ENCODE measurements at places on chromosomes 4 and X. TPM values are rescaled to one million over a fixed set of nuclear protein-coding genes. Genes with fewer than 3 reads are reported as not detected.
A peak's percentile ranks its signal among the peaks of the same experiment; 100 is the strongest.

The CSN1S1 gene
- total RNA-seq: not detected

The MORC4 gene
- 6.6 TPM for total RNA-seq

The TDO2 gene
- total RNA-seq: not detected

The HSD17B13 gene
- not detected for total RNA-seq

The GUCY1A1 gene
- not detected for total RNA-seq

The FAM47A gene
- total RNA-seq: not detected

The L1CAM gene
- 0.14 TPM for total RNA-seq

The LRP2BP gene
- 0.40 TPM for total RNA-seq

The TRIM61 gene
- total RNA-seq: 1.2 TPM

The RTL5 gene
- total RNA-seq: 0.25 TPM

The PPARGC1A gene
- total RNA-seq: 0.23 TPM

The SERPINA7 gene
- total RNA-seq: not detected

The RGS12 gene
- 2.5 TPM for total RNA-seq

The SPANXB1 gene
- total RNA-seq: not detected

The TCEAL4 gene
- 10.8 TPM for total RNA-seq

The RNF212 gene
- 0.84 TPM for total RNA-seq

The PABPC1L2B gene
- total RNA-seq: not detected

DNA sequence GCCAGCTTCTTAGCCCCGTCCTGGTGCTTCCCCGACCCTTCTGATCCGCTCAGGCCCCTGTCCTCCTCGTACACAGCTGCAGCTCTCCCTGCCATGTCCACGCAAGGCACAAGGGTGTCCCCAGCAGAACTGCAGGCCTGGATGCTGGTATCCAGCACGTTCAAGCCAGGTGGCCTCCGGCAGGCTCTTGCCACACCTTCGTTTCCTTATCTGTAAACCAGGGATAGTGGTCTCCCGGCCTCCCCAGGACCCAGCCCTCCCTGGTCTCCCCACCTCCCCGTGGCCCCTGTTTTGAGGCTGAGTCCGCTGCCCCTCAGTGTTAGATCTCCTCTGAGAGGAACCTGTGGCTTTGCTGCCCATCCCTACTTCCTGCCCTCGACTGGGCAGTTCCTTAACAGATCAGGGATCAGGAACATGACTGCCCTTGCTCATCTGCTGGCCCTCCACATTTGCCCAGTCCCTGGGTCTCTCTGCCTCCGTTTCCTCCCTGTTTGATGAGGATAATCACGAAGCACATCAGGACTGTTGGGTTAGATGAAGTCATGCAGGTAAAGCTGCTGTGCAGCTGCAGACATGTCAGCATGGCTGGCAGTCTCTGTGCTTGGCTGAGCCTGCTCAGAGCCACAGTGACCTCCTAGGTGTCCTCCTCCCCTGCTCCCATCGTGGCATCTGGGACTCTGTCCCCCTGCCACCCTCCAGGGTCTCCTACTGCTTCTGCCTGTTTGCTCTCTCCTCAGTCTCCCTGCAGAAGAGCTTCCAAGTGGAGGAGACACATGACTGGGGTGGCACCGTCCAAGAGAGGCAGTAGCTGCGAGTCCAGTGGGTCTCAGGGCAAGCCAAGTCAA, 32.9 kb downstream of the PIGG start:
- DNase-seq: no peak

DNA sequence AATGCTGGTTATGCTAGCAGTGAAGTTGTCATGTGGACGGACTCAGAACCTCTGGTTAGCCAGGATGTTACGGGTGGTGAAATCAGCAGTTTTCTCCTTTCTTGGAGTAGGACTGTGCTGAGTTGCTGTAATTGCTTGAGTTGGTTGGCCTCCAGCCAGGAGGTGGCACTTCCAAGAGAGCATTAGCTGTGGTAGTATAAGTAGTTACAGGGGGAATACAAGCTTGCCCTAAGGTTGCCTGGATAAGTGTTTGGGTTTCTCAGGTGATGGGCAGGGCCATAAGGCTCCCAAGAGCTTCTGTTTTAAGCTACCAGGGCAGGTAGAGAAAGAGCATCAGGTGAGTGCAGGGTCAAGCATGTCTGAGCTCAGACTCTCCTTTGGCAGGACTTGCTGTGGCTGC, 103.0 kb downstream of the ZNF518B start:
- no peak for DNase-seq

DNA sequence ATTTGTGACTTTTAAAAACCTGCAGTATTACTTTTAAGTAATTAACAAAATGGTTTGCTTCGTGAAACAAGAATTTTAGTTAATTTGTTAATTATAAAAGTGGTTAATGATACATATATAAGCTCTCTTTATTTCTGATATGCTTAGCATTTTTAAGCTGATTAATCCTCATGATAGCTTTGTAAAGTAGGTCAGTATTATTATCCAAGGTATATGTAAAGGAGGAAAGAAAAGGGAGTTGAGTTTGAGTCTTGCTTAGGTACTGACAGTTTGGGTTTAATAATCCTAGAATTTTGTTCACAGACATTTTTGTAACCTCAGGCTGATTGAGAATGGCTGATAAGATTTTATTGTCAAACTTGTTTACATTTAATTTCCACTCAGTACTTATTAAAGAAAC, 21.8 kb downstream of the HERC3 start:
- DNase-seq: no peak

DNA sequence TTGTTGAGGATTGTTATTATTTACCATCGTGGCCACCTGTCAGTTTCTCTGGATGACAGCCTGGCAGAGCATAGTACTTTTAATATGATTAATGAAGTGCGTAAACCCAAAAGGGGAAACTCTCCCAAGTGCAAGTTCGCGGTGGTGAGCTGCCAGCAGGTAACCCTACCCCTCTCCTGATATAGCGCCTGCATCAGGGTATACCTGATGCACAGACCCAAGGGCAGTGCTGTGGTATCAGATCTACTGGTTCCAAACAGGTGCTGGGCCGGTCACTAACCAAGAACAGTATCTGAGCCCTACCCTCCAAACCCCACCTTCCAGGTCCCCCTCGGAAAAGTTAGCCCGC, 1.6 kb downstream of the RNF150 start:
- no peak for DNase-seq

- no peak for DNase-seq
Measured at GRCh38 chr4:151173871-151174270, 74.4 kb downstream of the RPS3A start.

GRCh38 chr4:38119668-38120385, 159.6 kb downstream of the PTTG2 start:
- no peak for DNase-seq

GRCh38 chr4:89363786-89364185, 56.2 kb upstream of the GPRIN3 start:
- no peak for DNase-seq

DNA sequence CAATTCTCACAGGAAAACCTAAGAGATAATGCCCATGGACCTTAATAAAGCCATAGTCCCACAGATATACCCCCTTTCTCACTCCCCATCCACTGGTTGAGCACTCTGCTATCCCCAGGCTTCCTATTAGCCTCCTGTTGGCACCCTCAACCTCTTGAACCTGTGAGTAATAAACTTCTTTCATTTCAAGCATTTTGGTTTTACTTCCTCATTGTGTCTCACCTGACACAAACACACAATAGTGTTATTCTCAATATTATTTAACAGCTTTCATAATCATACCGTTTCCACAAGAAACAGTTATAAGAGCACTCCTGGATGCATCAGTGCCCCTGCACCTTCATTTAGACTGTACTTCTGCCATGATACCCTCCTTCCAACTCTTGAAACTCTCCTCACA, 56.8 kb downstream of the TRPC5 start:
- DNase-seq: no peak

DNA sequence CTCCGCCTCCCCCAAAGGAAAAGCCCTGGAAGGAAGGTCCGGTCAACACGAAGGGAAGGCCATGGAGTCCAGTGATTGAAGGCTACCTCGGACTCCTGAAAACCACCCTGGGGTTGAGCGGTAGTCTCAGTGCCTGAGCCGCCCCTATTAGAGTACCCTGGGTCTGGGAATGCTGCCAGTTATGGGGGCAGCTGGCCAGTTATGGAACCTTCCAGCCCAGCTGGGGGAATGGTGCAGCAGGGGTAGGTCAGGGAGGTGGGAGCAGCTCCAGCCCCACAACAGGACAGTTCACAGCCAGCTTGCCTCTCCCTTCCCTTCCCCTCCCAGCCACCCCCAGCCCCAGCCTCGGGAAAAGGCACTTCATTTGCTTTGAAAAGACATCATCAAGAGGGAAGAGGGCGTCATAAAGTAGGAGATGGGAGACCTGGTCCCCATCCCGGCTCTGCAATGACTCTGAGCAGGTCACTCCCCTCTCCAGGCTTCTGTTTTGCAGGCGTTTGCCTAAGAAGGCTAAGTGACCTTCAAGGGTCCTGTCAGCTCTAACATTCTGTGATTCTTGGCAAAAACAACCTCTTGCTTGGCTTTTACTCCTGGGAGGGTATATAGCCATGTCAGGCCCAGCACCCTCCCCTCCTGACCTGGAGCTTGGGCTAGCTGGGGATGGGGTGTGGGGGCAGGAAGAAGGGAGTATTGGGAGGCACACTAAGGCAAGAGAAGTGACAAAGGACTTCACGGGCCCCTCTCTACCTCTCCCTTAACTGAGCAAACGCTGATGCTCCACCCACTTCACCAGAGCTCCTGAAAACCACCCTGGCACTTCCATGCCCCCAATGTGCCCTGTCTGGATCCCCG, 8.0 kb downstream of the APLN start:
- no peak for DNase-seq

DNA sequence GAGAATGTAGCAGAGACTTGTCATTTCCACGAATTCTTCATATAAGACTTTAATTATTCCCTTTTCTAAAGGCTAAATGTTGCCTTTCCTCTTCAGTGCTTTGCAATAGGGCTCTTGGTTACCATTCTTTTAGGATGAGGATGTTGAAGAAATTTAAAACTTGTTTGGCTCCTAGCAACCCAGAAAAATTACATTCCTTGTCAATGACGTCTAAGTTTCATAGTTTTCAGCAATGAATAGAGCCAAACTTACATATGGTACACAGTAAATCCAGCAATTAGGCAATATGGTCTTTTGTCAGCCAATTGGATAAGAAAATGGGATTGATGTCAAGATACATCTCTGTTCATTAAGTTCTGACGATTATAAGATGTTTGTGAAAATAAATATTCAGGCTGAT, 1639.6 kb upstream of the PCDH10 start:
- DNase-seq: no peak

GRCh38 chr4:159410076-159410777, 307.3 kb downstream of the RAPGEF2 start:
- DNase-seq: no peak

DNA sequence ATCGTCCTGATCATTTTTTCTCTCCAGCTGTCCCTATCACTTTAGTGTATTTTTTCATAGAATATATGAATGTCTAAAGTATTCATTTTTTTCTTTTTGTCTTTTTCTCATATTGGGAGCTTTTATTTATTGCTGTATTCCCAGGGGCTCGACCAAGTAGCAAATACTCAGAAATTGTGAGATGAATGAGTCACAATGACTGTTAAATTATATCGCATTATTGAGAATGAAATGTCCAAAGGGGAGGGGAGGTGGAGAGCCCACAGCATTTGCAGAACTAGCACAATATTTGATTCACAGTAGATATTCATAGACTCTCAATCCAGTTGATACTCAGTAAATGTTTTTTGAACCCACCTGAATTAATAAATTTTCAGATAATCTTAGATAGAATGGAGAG, 543.6 kb upstream of the FAM241A start:
- DNase-seq: no peak

GRCh38 chr4:95061220-95061619, 303.5 kb downstream of the BMPR1B start:
- no peak for DNase-seq

- DNase-seq: no peak
Measured at GRCh38 chr4:74453037-74453635, 8.2 kb downstream of the AREG start.

- DNase-seq: no peak
Measured at GRCh38 chrX:133979641-133980230, 5.7 kb downstream of the GPC3 start.

GRCh38 chrX:77087529-77088169, 359.5 kb upstream of the FGF16 start:
- DNase-seq: no peak

DNA sequence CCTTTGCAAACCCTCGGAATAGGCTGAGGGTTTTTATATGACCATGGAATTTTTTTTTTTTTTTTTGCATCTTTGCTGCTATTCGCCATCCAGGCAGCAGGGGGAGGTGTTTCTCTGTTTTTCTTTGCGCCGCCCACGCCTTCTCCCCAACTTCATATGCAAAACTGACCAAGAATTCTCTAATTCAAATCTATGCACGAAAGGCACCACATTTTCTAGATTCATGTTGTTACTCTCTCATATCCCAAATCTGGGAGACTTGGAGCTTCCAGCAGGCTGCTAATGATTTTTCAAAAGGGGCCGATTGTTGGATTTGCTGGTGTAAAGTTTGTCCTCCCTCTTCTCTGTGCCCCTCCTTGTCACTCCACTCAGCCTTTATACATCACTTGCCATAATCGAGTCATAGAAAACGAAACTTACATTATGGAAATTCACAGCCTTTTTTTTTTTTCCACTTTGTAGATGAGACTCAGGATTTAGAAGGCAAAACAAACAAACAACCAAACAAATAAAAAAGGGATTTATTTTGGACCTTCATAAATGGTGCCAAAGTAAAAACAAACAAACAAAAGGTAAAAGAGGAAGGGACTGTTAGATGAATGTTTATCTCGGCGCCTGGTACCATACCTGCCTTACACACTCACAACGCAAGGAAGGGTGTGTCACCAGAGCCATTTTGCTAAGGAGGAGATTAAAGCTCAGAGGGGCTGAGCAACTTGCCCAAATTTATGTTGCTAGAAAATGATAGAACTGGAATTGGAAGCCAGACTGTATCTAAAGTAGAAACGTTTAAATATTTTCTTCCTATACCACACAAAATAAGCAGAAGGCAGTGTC, 29.3 kb upstream of the BOD1L1 start:
- peak; percentile 70 for DNase-seq

- DNase-seq: no peak
Measured at GRCh38 chrX:679291-679979, 48.8 kb downstream of the SHOX start.

- DNase-seq: no peak
Measured at GRCh38 chr4:6272863-6273660, 3.4 kb downstream of the WFS1 start.

DNA sequence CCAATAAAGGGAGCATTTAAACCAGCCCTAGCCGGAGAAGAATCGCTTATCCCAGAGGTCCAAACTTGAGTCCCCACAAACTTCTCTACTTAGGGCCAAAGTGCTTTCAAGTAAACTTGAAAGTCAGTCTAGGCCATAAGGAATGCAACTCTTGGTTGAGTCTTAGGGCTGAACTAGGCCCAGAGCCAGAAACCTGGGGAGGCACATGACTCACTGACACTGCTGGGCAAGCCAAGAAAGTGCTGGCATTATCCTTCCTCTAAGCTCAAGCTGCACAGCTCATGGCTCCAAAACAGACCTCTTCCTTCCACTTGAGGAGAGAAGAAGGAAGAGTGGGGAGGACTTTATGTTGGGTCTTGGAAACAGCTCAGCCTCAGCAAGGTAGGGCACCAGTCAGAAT, 1257.3 kb upstream of the DIAPH2 start:
- no peak for DNase-seq

DNA sequence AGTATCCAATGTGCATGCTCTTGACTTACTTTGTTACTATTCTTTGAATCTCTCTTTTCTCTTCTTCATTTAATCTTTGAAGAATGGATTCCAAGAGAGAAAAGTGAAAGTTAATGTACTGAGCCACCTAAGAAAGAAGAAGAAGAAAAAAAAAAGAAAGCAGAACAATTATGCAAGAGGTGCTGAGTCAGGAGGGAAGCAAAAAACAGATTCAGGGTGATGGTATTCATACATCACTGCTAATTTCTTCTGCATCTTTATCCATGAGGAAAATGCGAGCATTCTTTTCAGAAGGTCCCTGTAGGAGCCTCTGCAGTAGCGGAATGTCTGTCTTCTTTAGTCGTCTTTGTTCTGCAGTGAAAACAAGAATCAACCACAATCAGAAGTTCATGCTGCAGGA, 43.9 kb downstream of the RASSF6 start:
- DNase-seq: no peak
